ENCODE measurements at places on chromosomes 16 and 17.

DNA sequence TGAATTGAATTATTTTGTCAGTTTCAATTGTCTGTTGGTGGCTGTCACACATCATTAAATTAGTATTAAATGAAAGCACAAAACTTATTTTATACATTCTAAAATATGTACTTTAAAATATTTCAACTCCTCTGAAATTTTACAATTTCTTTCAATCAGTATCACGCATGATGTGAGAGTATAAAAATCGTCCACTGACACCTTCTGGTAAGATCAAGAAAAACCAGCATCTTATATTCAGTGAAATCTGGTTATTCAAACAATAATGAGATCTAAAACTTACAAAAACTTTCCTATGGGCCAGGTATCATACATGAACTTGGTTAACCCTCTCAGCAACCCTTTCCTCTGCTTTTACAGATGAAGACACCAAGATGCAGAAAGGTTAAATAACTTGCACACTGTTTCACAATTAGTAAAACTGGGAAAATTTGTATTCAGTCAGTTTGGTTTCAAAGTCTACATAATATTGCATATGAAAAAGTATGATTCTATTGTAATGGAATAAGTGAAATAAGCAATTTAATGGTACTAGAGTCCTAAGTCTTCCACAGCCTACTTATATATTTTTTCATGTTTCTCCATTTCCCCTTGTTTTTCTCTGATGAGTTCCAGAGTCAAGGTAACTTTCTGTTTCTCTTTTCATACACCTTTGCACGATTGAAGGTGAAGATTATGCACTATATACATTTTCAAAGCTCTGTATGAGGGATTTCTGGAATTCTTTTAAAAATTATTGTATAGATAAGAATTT lies 58.7 kb downstream of the EFCAB5 start:
- no peak for DNase-seq

- DNase-seq, result no peak
Observed at GRCh38 chr17:17365476-17366110, 62.4 kb downstream of the NT5M start.

DNA sequence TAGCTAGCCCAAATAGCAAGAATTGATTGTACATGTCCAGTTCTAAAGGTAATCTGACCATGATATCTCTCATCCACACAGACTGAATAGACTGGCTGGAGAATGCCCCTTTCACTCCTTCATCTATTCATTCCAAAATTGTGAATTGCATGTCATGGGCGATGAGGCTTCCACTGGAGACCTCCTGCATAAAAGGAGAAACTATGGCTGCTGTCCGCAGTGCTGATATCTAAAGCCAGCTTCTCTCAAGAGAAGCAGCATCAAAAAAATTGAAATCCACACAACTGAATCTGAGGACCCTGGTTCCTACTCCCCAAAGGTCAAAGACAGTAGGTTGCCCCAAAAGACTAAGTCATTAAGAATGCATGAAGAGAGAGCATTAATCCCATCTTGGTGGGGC lies 7.9 kb upstream of the SCNN1G start:
- no peak for DNase-seq

- DNase-seq, result no peak
Observed at GRCh38 chr17:54932711-54933110, 32.1 kb downstream of the TOM1L1 start.

DNA sequence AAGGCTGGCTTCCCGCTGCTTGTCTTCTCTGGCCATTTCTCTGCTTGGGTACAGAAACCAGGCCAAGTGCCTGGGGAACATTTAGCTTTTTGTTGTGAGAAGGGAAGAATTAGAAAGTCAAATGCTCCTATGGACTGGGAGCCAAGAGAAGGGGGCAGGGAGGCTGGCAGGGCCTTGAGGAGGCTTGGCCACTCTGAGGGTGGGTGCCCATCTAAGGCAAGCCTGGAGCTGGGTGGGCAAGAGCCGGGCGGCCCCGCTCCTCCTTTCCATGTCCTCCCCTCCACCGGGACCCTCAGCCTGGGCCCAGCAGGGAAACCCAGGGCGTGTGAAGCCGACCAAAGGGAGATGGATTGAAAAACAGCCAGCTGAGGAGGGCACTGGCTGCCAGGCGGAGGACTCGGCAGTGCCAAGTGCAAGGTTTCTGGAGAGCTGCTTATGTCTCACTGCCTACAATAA lies 69.4 kb downstream of the NTN1 start:
- no peak for DNase-seq

DNA sequence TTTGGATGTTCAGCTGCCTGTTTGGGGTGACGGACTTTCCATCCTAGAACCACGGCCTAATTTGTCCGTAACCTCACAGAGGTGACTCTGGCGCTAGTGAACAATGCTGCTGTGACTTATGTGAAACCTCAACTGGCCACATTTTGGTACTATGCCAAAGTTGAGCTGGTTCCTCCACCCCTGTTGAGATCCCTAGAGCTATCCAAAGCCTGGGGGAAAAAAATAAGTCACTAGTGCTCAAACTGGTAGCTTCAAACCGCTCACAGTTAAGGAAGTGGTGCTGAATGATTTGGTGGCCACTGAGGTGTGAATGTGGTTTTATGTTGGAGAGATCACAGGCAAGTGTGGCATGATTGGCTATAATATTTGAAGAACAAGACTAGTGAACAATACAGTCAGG lies 11.3 kb upstream of the TUBG2 start:
- no peak for DNase-seq

- no peak for DNase-seq
Observed at GRCh38 chr16:19573997-19574396, 18.5 kb downstream of the VPS35L start.

- no peak for DNase-seq
Observed at GRCh38 chr16:20944861-20945574, 44.4 kb downstream of the LYRM1 start.

GRCh38 chr17:56867948-56868376 lies 34.0 kb downstream of the DGKE start:
- DNase-seq, result no peak

GRCh38 chr16:23072769-23073549 lies 76.3 kb downstream of the USP31 start:
- DNase-seq, result no peak

DNA sequence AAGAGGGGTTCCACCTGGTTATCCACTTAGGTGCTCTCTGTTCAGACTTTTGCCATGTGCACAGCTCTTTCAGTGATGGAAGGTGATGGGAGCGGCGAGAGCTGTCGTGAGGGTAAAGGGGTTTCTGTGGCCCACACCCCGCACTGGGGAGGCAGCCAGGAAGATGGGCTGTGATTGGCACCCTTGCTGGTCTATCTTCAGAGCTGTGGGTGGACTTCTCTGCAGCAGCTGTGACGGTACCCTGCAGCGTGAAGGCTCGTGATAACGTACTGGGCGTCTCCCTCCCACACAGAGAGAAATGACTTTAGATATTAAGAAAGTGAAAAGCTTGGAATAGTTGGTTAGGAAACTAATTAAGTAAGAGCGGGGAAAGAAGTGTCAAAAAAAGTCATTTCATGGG lies 45.8 kb downstream of the MPRIP start:
- no peak for DNase-seq

- no peak for DNase-seq
Observed at GRCh38 chr16:86462334-86463084, 47.8 kb upstream of the FOXF1 start.

GRCh38 chr16:78235168-78235800 lies 135.8 kb downstream of the WWOX start:
- peak; percentile 65 for DNase-seq

DNA sequence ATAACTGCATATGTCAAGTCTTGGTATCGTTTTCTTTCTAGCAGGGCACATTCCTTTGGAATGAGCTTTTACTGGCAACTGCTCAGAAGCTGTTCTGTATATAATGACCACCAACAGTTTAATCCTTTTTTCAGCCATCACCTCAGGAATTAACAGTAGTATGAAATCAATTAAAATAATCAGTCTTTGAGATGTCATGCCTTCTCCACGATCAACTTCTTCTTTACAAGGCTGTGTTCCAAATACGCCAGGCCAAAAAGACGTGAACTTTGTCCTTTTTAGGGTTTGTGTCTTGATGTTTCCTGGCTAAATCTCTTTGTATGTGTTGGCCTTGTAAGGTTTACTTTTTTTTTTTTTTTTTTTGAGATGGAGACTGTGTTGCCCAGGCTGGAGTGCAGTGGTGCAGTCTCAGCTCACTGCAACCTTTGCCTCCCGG lies 54.9 kb downstream of the ABCC1 start:
- no peak for DNase-seq

GRCh38 chr17:31508288-31509094 lies 117.0 kb downstream of the RAB11FIP4 start:
- DNase-seq, result peak; percentile 89

GRCh38 chr16:68238029-68238345 lies 2.1 kb upstream of the ESRP2 start:
- DNase-seq, result no peak

All from CD8-positive, alpha-beta T cell (primary cell).